ENCODE measurements at places on chromosomes 5 and 9.

GRCh38 chr9:71895955-71896354 lies 15.0 kb downstream of the ABHD17B start:
- DNase-seq: no peak

- DNase-seq: no peak
Observed at GRCh38 chr5:179232091-179232735, 113.0 kb downstream of the ADAMTS2 start.

GRCh38 chr9:73869264-73869663 lies 627.9 kb upstream of the RORB start:
- peak; percentile 21 for DNase-seq

DNA sequence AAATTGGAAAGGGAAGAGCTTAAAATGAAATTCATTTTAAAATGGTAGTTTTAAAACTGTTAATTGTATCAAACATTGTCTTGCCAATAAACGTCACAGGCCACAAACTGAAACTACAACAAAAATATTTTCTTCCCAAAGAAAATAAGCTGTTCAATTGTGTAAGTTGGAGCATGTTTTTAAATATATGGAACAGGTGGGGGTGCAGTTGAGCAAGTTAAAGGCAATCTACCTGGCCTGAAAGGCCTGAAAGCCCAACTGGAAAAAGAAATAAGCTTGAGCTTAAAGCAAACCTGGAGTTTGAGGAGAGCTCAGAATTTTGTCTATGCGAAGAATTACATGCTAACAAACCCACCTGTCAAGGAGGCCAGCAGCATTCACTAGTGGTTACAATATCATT lies 439.5 kb downstream of the ACTL7B start:
- DNase-seq: no peak

GRCh38 chr5:84373506-84373905 lies 11.2 kb downstream of the EDIL3 start:
- DNase-seq: no peak

- no peak for DNase-seq
Observed at GRCh38 chr9:130304116-130304515, 38.6 kb downstream of the HMCN2 start.

DNA sequence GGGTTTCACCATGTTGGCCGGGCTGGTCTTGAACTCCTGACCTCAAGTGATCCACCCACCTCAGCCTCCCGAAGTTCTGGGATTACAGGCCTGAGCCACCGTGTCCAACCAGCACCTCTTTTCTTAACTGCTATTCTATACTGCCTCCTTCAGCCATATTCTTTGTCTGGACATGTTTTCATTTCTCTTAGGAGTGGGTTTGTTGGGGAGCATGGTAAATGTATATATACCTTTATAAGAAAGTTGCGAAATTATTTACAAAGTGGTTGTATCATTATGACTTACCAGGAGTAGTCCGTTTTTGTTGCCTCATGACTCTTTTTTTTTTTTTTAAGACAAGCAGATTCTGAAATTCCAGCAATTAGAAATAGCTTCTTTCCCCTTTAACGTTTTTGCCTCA lies 38.7 kb downstream of the CDC42SE2 start:
- DNase-seq: no peak

GRCh38 chr5:172106511-172107356 lies 81.3 kb downstream of the STK10 start:
- DNase-seq: peak; percentile 64

- no peak for DNase-seq
Observed at GRCh38 chr5:173486355-173487225, 129.9 kb downstream of the BOD1 start.

DNA sequence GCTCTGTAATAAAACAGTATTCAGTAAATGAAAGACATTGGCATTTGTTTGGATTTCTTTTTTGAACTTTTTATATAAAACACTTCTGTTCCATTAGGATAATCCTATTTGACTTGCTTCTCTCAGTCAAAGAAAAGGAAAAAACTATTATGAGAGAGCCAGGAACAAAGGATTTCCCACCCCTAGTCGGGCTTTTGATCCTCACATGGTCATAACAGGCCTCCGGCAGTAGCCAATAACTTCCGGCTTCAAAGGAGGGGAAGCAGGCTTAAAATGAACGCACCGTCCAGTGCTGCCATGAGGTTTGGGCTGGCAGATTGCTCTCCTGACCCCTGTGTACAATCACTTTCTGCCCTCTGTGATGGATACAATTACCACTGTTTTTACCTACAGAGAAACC lies 209.3 kb downstream of the ZNF608 start:
- DNase-seq: no peak

- no peak for DNase-seq
Observed at GRCh38 chr5:59466271-59466670, 427.3 kb downstream of the PDE4D start.

GRCh38 chr9:13295556-13295955 lies 16.1 kb upstream of the MPDZ start:
- DNase-seq: no peak

GRCh38 chr5:88799938-88800535 lies 82.9 kb downstream of the MEF2C start:
- no peak for DNase-seq

GRCh38 chr5:68273717-68274409 lies 58.3 kb downstream of the PIK3R1 start:
- DNase-seq: no peak

GRCh38 chr5:173333925-173334661 lies 5.9 kb upstream of the STC2 start:
- no peak for DNase-seq

GRCh38 chr5:168885324-168886120 lies 306.4 kb upstream of the PANK3 start:
- no peak for DNase-seq

DNA sequence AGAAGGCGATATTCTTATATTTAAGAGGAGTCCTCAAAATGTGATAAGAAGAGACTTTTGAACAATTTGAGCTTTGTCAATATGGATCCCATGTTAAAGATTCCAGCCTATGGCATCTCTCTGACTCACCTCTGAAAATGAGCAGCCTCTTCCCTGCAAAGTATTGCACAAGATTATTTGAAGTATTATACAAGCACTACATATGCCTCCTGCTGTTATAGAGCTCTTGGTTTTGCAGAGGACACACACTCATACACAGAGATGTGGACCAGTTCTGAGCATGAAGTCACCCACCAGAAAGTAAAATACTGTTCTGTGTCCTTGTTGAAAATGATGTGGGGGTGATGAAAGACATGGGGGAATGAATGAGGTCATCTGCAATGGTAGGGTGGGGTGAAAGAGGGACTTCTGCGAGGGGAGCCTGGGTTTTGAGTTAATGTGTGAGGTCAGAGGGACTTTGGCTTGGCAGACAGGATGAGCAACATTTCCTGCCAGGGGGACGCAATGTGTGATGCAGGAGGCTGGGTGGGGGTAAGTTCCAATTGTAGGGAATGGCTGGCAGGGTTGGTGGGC lies 25.8 kb downstream of the FBXL7 start:
- no peak for DNase-seq

GRCh38 chr5:173689737-173690360 lies 73.4 kb upstream of the BOD1 start:
- DNase-seq: peak; percentile 59

GRCh38 chr5:78009937-78010527 lies 233.9 kb upstream of the TBCA start:
- DNase-seq: no peak

DNA sequence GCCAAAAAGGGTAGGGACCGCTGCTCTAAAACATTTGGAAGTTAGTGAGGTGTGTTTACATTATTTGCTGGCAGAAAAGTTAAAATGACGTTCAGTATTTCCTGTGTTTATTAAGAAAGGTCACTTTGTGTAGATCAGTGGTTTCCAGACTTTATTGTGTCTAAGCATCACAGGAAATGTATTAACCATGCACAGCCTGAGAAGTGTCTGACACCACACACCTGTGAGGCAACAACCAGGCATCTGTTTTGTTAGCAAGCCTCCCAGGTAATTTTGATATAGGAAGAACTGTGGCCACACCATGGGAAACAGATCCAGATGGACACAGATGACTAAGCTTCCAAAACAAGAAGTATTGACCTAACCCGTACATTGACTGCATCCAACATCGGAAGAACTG lies 12.0 kb downstream of the TTC1 start:
- DNase-seq: no peak

DNA sequence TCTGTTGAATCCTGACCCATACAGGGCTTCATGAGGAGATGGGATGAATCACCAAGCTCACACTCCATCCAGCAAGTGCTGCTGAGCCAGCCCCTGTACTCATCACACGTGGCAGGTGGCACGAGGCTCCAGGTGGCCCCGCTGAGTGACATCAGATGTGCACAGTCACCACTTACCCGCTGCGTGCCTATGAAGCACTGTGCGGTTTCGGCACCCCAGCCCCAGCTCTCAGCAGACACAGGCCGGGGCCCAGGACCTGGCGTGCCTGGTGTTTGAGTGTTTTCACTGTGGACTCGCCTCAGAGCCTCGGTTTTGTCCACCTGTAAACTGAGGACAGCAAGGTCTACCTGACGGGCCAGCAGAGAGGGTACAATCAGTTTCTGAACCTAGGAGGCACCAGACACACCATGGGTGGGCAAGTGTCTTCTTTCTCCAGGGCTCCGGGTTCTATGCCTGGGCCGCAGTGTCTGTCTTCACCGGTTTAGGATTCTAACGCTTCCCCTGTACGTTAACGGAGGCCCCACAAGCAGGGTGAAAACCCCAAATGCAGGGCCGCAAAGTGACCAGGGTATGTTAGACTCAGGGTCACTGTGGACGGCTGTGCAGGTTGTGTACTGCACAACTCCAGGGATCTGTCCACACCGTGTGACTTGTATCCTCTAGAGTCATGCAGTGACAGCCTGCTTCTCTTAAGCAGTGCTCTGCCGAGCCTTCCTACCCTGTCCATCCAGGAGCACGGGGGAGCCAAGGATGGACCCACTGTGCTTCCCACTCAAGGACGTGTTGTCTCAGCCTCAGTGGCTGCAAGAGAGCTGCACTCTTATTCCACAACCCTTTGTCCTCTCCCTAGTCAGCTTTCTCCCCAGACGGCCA lies 44.3 kb upstream of the COL5A1 start:
- DNase-seq: no peak

DNA sequence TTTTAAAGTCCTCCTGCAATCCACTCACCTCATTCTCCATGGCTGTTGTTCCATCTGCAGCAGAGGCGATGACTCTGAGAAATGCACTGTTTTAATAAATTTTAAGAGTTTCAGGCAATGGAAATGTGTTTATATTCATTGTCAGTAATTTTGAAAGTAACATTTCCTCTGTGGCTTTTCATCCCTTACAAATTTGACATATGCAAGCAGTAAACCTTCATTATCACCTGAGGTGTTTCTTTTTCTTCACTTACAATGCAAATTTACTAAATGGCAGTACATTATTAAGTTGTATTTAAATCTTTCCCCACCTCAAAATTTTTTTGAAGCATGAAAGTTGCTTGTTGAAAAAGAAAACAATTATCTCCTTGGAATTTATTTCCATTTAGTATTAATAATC lies 136.9 kb downstream of the DIRAS2 start:
- no peak for DNase-seq

DNA sequence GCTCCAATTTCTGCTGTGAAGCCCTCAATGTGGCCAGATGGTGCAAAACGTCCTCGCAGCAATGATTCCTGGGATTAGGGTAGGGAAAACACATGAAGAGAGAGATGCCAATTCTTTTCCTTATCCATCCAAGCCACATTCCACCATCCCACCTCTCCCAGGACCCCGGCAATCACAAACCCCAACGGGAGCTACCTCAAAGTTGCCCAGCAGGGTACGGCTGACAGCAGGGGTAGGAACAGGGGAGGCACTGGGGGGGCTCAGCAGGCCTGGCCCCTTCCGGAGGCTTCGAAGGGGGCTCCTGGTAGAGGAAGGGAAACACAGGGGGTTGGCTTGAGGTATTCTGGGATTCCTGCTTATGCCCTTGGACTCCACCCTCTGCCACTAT lies 3.4 kb upstream of the STOML2 start:
- DNase-seq: no peak

DNA sequence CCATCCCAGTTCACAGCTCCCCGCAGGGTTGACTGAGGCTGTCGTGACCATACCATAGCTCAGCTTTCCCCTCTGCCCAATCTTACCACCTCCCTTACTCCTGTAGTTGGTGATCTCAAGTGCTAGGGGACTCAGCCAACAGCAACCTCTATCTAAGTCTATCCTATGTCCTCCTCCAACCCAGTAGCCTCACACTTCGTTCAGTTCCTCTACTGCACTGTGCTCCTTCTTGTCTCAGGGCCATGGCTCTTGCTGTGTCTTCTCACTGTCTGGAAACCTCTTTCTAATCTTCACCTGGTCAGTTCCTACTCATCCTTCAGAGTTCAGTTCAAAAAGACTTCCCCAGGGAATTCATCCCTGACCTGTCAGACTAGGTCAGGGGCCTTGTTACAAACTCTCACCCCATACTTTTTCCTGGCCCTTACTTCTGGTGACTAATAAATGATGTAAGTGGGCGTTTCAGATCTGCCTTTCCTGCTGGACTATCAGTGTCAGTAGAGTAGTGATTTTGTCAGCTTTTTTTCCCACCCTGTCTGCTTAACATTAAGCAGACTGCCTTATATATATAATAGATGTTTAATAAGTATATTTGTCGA lies 53.6 kb upstream of the NR3C1 start:
- DNase-seq: no peak

- no peak for DNase-seq
Observed at GRCh38 chr5:37725185-37725584, 114.7 kb downstream of the GDNF start.

DNA sequence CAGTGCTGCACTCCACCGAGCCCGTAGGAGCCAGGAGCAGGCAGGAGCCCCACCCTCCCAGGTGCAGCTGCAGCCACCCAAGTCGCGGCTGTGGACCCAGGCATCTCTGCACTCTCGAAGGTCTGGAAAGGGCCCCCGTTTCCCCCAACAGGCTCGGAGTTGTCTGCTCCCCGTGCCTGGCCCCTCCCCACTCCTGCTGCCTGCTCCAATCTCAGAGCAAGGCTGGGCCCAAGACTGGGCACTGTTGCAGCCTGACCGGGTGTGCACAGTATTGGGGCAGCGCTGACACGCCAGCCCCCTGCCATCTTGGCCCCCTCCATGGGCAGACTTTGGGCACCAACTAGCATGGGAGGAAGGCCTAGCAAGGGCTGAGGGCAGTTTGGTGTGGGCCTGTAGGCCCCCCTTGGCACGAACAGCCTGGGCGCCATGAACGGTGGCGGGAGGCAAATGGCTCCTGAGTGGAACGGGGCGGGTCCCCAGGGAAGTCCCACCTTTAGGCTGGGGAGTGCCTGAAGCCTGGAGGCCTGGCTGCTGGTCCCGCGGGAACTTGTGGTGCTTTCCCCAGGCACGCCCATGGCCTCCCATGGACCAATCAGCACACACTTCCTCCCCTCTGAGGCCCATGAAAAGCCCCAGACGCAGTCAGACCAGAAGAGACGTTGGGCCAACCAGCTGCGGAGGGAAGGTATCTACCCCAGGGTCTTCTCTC lies 60.4 kb downstream of the PSAT1 start:
- DNase-seq: no peak

- DNase-seq: no peak
Observed at GRCh38 chr5:135058331-135058732, 24.3 kb upstream of the PITX1 start.

DNA sequence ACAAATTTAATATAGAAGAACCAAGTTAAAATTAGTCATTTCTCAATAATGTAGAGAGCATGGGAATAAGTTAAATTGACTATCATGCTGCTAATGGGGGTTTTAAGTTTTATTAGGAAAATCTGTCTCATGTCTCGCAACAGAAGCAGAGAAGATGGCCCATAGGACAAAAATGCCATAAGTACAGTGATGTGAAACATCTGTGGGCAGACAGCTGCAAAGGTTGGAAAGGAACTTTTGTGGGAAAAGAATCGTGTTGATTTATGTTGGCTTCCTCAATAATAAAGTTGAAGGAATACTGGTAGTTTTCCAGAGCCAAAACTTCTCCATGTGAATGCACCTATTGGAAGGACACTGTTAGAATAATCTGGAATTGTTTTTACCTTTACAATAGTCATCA lies 44.8 kb downstream of the VCAN start:
- DNase-seq: no peak

GRCh38 chr5:142737179-142737578 lies 33.0 kb upstream of the ARHGAP26 start:
- no peak for DNase-seq
